Right cardiac atrium (tissue), 5 donors: ENCODE measurements at places on chromosomes 2 and 18. TPM values are rescaled to one million over a fixed set of nuclear protein-coding genes. Genes with fewer than 3 reads are reported as not detected.

GRCh38 chr2:102046135-102046986 lies 54.6 kb downstream of the IL1R2 start:
- DNase-seq = no peak

Gene CYS1
- total RNA-seq = 13.3 TPM

GRCh38 chr2:171521361-171522051 lies 768 bp upstream of the CYBRD1 start:
- no peak for DNase-seq

DNA sequence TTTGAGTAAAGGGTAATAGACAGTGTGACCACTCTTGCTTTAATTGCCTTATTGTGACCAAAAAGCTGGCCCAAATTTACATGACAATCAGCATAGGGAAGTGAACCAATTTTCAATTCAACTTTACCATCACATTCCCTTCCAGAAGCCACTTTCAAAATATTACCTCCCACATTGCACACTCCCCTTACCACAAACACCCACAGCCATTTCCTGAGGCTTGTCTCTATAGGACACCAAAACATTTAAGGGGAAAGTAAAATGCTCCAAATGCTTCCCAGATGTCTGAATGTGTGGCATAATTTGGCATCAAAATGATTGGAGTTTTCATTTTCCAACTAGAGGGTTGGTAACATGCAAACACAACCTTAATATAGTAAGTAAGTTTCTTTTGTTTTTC lies 616.1 kb downstream of the SLC4A3 start:
- no peak for DNase-seq

GRCh38 chr2:3479430-3480320 lies 39.7 kb downstream of the ADI1 start:
- peak; percentile 43 for DNase-seq

Gene ITGB6
- 2.2 TPM for total RNA-seq

Gene PLEKHA3
- 44.5 TPM for total RNA-seq

DNA sequence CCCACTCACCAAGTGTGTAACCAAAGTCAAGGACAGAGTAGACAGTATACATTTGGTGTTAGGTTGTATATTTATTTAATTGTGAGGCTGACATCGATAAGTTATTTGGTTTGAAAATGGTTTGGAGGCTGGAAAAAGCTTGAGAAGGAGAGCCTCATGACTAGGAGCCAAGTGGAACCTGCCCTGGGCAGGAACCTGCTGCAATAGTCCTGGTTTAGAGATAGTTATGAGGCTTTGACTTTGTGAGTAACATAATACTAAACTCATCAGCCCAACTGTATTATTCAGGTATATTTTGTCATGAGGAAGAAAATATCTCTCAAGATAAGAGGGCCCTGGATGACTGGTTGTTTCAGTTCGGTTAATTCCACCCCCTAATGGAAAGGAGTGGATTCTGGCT lies 234.3 kb upstream of the CYRIA start:
- DNase-seq = no peak

DNA sequence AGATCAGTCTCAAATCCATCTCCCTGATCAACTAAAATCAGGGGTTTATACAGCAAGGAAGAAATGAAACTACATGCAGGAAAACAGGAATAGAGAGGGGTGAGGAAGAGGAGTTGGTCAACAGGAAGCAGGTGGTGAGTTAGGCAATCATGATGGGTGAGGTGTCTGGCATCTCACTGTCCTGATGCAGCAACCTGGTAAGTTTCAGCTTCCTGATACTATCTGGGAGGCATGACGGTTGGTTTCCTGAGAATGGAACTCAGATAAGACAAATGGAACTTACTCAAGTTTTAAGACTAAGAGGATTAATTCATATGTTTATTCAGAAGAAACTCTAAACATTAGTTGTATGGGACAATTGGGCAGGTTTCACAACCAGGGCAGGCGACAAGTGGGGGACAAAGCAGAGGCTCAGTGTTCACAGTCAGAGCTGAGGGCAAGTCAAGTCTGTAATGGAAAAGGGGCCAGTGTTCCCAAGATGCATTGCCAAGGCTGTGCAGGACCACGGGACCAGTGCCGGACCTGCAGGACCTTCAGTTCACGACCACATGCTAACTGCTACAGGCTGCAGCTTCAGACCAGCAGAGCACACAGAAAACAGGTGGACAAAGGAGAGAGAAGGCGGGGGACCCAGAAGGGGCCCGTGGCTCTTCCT lies 17.7 kb upstream of the GALM start:
- DNase-seq = no peak

DNA sequence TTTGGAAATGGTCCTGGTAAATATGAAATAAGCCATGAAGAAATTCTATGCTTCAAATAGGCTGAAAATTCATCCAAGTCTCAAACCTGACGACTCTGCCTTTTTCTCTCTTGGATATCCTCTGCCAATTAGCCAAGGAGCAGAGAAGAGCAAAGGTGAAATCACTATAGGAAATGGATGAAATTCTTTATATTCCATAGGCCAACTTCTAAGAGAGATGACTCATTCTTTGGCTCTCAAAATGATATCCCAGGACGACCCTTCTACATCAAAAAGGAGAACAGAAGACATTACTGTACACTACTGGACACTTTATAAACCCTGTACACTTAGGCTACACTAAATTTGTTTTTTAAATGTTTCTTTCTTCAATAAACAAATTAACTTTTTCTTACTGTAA lies 22.7 kb downstream of the PDE1A start:
- DNase-seq = no peak

Gene C2orf78
- total RNA-seq = not detected

GRCh38 chr2:160920061-160920460 lies 240.2 kb upstream of the TANK start:
- no peak for DNase-seq

GRCh38 chr2:43340945-43341356 lies 114.5 kb upstream of the ZFP36L2 start:
- no peak for DNase-seq

GRCh38 chr18:49098386-49098785 lies 147.6 kb upstream of the SMAD7 start:
- DNase-seq = no peak

Gene CNTNAP5
- total RNA-seq = not detected

- no peak for DNase-seq
Observed at GRCh38 chr18:33404244-33404873, 36.2 kb downstream of the CCDC178 start.

Gene KCNJ3
- 63.3 TPM for total RNA-seq
